ENCODE measurements at places on chromosomes 4 and X. TPM values are rescaled to one million over a fixed set of nuclear protein-coding genes. Genes with fewer than 3 reads are reported as not detected.

The AFF2 gene
- 0.24 TPM for total RNA-seq

The CXorf51A gene
- not detected for total RNA-seq

The BMX gene
- 0.64 TPM for total RNA-seq

The ETNPPL gene
- not detected for total RNA-seq

The DMRTC1 gene
- not detected for total RNA-seq

The RASGEF1B gene
- 15.9 TPM for total RNA-seq

The BEX5 gene
- 1.2 TPM for total RNA-seq

The GAGE12J gene
- not detected for total RNA-seq

The TSPAN7 gene
- total RNA-seq: 1.3 TPM

The NXF2B gene
- total RNA-seq: not detected

The GLRB gene
- total RNA-seq: 3.4 TPM

The FAM47A gene
- total RNA-seq: not detected

The CITED1 gene
- total RNA-seq: not detected

The ADGRG4 gene
- total RNA-seq: not detected

The XKRX gene
- total RNA-seq: 0.24 TPM

The SOD3 gene
- 0.64 TPM for total RNA-seq

The NDNF gene
- not detected for total RNA-seq

The TMEM187 gene
- total RNA-seq: 4.9 TPM

The NEIL3 gene
- total RNA-seq: 1.3 TPM

The PCSK1N gene
- total RNA-seq: 0.21 TPM

The AKAP17A gene
- 19.6 TPM for total RNA-seq

The ZCCHC12 gene
- total RNA-seq: not detected

The WWC2 gene
- total RNA-seq: 18.3 TPM

The GC gene
- total RNA-seq: not detected

The TMSB15B gene
- total RNA-seq: 7.2 TPM

The BGN gene
- 0.48 TPM for total RNA-seq
